T-helper 17 cell (primary cell): ENCODE measurements at places on chromosomes 2 and 18.

DNA sequence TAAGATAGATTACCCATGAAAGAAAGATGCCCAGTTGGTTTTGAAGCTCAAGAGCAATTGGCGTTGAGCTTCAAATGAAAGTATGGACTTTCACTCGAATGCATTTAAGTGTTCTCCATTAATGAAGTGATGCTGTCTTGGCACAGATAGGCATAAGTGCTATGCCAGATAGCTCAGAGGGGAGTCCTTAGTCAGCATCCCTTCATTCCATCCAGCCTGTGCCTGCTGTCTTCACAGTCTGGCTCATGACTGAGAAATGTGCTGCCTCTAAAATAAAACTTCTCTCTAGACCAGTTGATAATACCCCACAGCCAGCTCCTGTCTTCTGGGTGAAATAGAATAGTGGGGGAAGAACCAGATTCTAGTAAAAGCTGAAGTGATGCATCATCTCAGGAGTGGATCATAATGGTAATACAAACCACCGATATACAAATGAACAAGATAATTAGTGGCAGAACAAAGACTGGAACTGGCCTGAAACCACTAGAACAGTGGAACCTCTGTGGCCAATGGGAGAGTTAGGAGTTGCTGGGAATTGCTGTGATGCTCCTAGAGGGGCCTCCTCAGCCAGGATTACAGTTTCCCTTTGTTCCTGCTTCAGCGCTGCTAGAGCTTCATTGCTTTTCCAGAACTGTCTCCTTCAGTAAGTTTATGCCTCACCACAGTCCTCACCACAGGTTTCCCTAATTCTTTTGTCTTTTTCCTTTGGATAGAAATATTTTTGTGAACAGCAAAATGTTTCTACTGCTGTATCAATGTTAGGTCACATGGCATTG is 359.3 kb downstream of the KIAA1328 start:
- DNase-seq, result no peak

- DNase-seq, result no peak
Measured at GRCh38 chr2:46545015-46545839, 65.9 kb downstream of the TMEM247 start.

GRCh38 chr2:186559848-186560247 is 30.0 kb upstream of the ITGAV start:
- DNase-seq, result no peak

DNA sequence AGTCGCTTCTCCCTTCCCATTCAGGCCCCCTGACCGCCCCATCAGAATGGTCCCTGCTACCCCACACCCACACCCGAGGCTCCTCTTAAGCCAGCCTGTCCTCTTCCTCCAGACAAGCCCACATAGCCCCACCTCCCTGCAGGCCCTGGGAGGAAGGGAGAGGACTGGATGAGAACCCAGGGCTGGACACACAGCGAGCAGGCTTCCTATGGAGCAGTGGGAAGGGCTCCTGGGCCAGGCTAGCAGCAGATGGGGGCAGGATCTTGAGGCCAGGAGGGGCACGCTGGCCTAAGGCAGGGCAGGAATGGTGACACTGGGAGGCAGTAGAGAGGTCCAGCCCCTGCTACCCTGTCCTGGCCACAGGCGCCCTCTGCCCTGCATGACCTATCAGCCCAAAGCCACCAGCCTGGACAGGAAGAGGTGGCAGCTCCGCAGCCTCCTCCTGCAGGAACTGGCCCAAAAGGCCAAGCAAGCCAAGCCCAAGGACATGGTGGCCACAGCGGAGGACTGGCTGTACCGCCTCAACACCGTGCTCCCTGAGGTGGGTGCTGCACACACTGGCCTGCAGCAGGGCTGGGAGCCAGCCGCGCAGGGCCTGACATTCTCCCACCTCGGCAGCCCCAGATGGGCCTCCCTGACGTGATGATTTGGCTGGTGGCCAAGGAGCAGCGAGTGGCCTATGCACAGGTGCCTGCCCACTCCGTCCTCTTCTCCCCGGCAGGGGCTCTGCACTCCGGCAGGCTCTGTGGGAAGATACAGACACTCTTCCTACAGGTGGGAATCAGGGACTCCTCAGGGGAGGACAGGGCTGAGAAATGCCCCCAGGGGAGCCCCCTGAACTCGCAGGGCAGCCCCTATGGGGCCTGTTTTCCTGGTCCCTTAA is 43.3 kb downstream of the FER1L5 start:
- DNase-seq, result no peak

DNA sequence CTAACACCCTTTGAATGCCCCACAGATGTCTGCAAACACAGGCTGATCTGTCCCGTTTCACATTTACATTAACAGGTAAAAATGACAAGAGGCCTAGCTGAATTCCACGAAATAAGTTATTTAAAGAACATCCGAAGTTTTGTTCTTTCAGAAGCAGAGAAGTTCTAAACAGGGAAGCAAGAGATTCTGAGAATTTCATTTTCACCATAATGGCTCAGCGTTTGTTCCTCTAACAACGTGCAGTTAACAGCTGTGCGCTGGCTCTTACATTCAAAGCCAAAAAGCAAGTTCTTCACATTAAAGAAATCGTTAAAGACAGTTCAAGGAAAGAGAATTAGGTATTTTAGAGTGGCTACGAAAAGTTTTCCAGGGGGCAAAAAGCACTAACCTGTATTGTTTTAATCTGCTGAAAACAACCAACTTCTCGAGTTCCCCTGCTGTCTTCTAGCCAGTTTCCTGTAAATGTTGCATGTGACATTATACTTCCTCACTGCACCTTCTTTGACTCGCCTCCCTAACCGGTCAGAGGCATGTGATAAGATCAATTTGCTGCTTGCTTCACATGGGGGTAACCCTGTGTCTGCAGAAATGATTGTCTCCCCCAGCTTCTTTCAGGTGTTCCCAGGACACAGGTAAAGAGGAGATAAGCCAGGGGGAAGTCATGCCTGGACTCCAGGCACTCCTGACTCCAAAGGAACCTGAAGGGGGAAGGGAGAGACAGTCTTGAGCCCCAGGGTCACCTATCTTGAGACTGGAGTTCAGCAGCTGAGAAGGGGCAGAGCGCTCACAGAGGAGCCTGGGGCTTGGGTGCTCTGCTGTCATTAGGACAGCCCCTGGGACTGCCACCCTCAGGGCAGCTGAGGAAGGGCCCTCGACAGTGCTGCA is 36.8 kb upstream of the WIPF1 start:
- peak; percentile 22 for DNase-seq

DNA sequence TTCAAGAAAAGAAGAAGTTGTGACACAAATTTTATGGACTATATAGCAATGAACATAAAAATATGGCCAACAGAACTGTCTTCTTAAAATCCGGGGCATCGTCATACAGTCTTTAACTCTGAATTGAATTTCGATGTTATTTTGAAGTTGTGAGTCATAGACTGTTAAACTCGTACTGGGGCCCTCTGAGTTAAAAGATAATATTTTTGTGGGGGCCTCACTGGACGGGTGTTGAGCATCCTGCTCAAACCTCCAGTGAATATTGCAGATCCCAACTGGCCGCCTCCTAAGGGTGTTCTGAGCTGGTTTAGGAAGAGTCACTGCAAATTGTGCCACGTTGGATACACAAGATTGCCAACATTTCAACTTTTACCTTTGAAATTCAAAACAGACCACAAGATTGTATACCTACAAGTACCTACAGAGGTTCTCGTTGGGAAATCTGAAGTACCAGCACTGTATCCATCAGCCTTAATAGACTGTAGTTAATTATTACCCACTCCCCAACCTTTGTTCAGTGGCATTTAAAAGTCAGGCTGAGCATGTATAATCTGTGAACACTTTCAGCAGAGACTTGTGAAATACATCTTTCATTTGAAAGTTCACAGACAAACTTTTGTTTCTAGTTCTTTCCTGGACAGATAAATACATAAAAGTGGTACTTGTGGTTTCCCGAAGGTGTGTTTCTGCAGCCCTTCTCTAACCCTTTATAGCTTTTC is 27.8 kb downstream of the KLHL23 start:
- no peak for DNase-seq

DNA sequence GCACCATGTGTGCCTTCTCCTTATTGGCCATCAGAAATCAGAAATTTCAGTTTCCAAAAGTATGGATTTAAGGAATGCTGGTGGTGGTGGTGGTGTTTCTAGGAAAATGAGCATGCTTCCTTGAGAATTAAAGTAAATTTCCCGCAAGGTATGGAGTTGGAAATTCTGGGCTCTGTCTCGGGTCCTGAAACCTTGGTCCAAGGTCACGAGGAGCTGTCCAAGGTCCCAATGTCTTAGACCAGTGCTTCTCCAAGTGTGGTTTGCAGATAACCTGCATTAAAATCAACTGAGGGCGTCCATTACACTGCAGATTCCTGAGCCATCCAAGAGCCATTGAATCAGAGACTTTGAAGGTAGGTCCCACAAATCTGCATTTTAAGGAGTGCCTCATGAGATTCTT is 210.9 kb upstream of the PKDCC start:
- no peak for DNase-seq

DNA sequence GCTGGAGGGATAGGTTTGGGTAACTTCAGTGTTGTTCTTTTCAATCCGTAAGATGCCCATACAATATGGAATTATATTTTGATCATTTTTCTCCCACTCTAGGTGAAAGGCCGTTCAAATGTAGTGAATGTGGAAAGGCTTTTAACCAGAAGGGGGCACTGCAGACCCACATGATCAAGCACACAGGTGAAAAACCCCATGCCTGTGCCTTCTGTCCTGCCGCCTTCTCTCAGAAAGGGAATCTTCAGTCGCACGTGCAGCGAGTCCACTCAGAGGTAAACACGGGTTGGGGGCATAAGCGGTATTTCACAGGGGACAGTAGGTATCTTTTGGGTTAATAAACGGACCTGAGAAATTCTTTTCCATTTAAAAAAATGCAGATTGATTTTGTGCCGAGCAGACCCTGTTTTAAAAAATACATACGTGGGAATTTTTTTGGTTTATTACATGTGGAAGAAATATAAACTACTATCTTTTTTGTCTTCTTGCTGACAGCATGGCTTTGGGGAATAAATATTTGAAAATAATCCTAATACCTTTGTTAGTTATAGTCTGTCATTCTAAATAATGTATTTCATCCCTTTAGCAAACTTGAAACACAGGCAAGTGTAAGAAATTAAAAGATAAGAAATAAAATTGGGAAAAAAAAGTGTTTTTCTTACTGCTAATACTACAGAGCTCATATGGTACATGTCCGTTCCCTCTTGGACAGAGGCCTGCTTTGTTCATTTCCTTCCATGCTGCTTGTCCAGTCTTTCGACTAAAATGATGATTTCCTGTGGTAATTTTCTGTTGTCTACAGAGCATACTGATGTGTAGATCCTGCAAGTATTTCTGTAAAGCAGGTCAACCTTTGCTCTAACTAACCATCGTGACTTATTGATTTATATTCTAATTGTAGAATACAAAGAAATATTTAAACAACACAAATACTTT is 53.3 kb downstream of the ZNF236 start:
- DNase-seq, result no peak

- DNase-seq, result no peak
Measured at GRCh38 chr2:198546122-198546521, 741.7 kb downstream of the PLCL1 start.

DNA sequence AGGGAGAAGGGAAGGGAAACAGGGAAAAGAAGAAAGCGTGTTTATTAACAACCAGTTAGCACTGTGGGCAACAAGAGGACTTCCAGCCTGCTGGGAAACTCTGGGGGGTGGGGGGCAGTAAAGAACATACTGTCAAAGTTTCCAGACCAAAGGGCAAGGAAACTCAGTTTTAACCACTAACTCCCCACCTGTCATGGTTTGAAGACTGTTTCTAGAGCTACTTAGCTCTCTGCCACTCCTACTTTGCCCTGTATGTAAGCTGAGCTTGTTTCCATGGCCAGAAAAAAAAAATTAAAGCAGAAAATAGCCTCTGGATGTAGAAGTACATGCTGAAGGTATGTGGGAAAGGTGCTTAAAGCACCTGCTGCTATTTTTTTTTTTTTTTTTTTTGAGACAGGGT is 11.0 kb upstream of the PTPN2 start:
- DNase-seq, result no peak

GRCh38 chr2:74528600-74529356 is 728 bp downstream of the AUP1 start:
- no peak for DNase-seq

- DNase-seq, result no peak
Measured at GRCh38 chr18:63562284-63562683, 20.1 kb downstream of the SERPINB12 start.

GRCh38 chr2:112622528-112622849 is 23.2 kb upstream of the SLC20A1 start:
- no peak for DNase-seq

DNA sequence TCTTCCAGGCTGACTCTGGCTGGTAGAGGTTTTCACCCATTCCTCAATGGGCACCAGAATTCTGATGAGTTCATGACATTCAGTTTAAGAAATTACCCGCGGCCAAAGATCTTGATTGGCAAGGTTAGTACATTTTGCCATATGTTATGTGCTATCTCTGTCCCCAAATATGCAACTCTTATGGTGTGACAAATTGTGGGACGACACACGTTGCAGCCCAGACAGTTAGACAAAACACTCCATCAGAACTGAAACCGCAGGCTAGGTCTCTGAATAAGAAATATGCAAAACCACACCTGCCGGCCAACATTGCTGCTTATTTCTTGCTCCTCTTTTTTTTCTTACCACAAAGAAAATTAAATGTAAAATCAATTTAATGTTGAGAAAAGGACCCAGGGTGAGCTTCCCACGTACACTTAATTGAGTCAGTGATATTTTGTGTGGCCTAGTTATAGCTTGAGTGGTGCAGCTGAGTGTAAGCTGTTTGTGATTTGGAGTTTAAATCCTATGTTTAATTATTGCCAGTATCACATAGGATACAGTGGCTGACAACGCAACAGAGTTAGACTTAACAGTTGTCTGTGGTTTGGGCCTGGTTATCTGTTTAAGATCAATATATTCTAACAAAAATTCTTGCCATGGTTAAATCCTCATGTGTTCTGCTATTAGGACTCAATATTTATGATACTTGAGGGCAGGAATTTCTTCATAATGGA is 35.7 kb upstream of the LTBP1 start:
- DNase-seq, result no peak

DNA sequence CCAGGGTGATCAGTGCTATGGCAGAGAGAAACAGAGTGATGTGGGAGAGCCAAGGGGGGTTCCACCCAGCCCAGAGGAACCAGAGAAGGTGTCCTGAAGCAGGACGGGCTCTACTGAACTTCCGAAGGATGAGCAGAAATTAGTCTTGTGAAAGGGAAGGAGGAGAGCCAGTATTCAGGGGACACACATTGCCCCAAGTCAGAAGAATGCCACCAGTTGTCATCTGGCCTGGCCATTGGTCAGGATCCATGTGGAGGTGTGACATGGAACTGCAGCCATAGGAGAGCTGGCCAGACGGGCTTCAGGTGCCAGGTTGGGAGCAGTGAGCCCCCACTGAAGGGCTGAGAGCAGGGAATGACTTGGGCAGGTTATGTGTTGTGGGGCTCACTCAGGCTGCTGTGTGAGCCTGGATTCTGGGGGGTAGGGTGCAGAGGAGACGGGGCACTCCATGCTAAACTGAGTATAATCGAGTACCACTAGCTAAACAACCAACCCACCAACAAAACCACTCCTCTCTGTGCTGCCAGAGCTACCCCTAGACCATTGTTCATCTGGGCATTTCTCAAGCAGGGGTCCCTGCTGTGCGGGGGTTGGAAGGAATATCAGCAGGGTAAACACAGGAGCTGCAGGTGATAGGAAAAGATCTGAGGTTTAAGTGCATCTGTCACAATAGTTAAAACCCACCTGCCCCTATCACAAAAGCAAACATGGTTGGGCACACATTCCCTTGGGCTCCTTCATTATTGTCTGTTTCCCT is 25.3 kb downstream of the MARCO start:
- DNase-seq, result no peak
